ENCODE measurements at places on chromosomes 4 and X.

- no peak for DNase-seq
Observed at GRCh38 chr4:999882-1000425, 6.8 kb upstream of the SLC26A1 start.

- DNase-seq, result no peak
Observed at GRCh38 chrX:41686788-41687187, 2.0 kb upstream of the GPR34 start.

DNA sequence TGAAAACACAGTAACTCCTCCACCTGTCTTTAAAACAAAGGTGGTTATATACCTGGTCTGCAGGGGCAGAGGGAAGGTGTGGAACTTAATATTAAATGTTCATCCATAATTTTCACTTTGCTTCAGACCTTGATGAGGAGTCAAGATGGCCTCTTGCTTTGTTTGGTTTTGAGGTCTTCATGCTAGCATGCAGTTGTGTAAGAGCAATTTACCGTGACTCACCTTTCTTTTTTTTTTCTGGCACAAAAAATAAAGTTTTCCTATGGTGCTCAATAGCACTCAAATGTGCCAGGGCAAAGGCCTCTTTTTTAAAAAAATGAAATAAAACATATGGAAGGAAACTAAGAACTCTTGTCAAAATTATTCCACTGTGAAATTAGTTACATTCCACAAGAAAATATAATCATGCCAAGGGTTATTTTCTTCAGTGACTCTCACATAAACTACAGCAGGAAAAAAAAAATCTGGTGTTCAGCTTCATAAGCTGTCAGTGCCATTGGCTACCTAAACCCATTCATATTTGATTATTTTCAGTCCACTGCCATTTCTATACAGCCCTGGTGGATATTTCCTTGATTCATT, 128.2 kb downstream of the SLC7A11 start:
- DNase-seq, result no peak

GRCh38 chrX:14014526-14014925, 15.2 kb downstream of the GEMIN8 start:
- DNase-seq, result no peak

DNA sequence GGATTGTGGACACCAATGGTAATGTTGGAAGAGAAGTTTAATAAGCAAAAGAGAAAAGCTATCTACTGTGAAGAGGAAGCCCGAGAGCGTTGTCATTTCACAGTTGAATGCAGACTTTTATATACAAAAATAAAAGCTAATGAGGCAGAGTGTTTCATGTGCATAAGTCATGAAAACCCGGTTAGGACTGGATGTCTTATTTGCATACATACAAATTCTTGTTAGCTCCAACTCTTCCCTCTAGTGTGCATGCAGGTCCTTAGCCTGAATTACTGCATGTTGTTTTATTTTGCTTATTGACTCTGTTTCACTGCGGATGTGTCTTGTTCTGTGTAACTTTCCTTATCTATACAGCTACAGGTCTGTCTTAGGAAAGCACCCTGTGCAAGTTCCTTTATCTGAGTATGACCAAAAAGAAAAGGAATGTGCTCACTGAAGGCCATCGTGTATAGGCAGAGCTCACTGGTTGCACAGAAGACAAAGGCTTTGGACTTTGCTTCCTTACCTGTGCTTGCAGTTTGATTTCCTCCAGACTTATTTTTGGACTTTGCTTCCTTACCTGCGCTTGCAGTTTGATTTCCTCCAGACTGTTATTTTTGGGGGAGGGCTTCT, 25.1 kb upstream of the UGT2B11 start:
- no peak for DNase-seq

- no peak for DNase-seq
Observed at GRCh38 chr4:157804986-157805385, 367.8 kb downstream of the GASK1B start.

GRCh38 chrX:19190902-19191301, 68.6 kb upstream of the ADGRG2 start:
- no peak for DNase-seq

DNA sequence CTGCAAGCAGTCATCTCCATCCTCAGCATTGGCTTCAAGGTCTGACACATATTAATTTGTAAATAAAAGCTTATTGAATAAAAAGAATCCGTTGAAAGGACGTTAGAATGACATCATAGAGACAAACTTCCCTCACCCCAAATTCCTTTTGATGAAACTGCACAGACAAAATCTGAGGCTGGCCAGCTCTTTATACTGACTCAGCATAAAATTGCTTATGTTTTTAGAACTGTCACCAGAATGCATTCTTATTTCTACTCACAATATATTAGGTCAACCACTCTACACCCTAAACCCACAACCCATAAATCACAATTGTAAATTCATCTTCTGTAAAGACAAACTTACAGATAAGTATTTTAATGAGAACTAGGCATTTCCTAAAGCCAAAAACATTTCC, 359.2 kb upstream of the TEX13C start:
- no peak for DNase-seq

All from vagina (tissue), 2 donors.